H54 (cell line): ENCODE measurements at places on chromosomes 16 and 17.

DNA sequence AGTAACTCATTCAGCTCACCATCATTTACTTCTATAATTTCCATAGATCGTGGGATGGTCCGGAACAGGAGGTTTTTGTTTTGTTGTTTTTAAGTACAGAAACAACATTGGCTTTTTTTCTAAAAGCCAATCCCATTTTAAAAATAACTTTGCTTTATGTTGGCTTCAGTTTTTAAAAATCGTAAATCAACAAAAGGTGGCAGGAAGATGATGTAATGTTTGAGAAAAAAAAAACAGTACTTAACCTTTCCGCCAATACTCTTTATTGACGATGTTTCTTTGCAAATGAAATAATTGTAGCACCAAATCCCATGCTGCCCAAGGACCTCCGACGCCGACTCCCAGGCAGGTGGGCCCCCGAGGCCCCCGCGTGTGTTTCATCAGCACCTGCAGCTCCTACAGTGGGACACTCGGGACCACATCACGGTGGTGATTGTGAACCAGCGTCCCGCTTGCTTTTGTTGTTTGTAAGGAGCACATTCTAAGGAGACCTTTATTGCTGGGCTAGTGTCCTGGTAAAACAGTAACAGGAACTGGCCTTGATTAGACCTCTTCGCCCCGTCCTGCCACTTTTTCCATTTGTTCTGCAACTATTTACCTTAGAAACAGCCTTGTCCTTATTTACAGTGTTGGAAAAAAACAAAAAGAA lies 140.2 kb upstream of the CHMP6 start:
- DNase-seq, result no peak

DNA sequence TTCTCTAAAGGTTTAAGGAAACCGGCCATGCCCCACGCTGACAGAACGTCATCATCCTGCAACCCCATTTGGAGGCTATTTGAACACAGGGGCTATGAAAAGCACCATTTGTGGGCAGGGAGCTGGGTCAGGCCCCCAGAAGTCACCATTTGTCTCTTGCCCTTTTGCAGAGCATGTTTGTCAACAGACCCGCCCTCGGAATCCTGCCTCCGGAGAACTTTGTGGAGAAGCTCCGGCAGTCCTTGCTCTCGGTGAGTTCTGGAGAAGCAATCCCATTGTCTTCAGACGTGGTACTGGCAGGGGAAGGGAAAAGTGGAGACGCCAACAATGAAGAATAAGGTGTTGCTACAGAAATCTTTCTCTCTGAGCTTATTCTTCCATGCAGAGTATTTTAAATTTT lies 33.5 kb downstream of the TMEM186 start:
- no peak for DNase-seq

GRCh38 chr17:61124562-61124961 lies 275.1 kb upstream of the TBX2 start:
- DNase-seq, result no peak

DNA sequence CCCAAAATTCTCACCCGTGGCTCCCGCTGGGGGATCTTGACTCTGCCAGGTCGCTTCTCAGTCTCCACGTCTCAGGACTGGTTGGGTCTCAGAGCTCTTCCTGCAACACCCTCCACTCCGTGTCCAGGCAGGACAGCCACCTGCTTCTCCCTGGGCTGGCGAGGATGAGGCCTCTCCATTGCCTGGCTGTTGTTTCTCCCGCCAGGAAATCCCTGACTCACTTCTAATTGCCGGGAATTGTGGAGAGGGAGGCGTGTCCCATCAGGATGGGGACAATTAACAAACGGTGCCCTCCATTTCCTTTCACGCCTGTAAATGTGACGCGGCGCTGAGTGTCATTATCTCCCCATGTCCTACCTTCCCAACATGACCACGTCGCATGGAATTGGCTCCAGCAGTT lies 204.5 kb downstream of the RBFOX3 start:
- no peak for DNase-seq

DNA sequence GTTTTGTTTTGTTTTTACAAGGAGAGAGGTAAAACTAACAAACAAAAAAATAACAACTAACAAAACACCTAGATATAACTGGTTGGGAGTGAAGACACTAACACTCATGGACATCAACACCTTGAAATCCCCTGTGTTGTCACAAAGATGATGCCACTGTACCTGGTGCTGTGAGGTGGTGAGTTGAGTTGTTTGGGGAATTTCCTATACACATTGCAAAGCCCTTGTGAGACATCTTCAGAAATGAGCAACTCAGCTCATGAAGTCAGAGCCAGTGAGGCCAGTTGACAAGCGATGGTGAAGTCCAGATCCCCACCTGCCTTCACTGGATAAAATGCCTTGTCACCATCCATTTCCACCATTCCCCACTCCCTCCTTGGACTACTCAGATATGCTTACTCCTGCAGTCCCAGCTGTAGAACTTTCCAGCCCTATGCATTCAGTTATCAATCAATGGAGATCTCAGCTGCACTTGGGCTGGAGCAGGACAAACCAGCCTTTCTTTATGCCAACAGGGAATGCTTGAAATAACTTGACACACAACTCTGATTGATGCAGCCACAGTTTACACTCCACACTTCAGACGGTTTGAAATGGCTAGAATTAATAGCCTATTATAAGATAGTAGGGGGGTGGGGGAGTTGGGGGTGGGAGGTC lies 22.2 kb downstream of the ANKFN1 start:
- DNase-seq, result no peak
